ENCODE measurements at places on chromosomes 7 and 10.

- DNase-seq: no peak
Observed at GRCh38 chr7:137403353-137403695, 59.8 kb upstream of the PTN start.

DNA sequence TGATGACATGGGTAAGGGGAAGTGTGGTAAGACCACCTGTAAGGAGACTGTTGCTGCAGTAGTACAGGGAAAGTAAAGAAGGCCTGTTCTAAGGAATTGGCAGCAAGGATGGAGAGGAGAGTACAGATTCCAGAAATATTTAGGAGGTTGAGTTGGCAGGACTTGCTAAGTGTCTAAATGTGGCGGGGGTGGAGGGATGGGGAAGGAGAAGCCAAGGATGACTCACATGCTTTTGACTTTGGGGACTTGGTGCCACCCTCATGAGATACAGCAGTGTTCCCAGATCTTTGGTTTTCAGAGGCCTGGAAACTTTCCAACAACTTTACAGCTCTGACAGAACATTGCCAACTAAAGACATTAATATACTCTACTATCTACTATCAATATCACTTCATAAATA lies 45.4 kb downstream of the CDK6 start:
- no peak for DNase-seq

GRCh38 chr7:23161482-23161881 lies 20.4 kb upstream of the NUP42 start:
- DNase-seq: no peak

DNA sequence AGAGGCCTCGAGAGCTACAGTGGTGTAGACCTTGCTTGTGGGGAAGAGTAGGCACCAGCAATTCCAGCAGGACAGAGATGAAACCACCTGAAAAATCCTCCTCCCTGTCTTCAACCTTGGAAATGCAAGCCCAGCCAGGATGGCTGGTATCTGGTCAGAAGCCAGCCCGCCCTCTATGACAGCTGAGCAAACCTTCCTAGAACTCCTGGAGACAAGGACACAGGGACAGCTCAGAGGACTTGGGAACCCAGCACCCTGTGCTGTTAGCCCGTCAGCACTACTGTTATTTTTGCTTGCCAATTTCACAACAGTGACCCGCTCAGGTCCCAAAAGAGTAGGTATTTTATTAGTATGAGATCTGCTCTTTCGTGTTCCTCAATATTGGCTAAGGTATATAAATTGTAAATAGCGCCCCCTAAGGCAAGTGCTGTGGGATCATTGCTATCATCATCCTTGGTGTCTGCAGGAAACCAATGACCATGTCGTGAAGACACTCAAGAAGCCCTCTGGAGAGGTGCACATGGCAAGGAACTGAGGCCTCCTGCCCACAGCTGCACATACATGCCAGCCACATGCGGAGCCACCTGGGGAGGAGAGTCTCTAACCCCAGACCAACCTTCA lies 156.5 kb upstream of the CHST15 start:
- DNase-seq: peak; percentile 29

DNA sequence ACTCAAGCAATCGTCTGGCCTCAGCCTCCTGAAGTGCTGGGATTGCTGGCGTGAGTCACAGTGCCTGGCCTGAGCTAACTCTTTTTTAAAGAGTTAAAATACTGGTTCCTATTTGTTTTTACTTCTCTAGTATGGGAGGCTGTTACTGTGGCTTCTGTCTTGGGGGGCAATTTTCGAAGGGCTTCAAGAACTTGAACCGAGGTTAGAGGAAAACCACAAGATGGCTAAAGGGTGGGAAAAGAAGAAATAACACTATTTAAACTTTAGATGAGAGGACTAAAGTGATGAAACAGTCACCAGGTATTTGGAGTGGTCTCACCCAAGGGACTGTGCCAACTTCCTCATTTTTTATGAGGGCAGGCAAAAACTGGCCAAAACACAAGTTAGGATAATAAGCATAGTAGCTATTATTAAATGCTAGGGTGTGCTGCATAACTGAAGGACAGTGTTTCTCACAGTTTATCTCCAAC lies 17.8 kb downstream of the MET start:
- DNase-seq: no peak

DNA sequence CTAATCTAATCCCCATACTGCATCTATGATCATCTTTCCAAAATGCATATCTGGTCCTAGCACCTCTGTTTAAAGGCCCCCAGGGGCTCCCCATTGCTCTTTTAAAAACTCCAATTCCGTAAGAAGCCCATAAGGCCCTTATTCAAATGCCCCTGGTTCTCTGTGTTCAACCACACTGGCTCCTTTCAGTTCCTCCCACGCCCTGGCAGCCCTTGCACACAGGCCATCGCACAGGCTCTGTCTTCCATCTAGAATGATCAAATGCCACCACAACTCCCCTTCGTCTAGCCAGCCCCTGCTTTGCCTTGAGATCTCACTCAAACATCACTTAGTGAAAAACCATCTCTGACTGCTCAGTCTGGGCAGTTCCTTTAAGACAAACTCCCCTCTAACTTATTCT lies 112.9 kb upstream of the LYZL2 start:
- peak; percentile 33 for DNase-seq

DNA sequence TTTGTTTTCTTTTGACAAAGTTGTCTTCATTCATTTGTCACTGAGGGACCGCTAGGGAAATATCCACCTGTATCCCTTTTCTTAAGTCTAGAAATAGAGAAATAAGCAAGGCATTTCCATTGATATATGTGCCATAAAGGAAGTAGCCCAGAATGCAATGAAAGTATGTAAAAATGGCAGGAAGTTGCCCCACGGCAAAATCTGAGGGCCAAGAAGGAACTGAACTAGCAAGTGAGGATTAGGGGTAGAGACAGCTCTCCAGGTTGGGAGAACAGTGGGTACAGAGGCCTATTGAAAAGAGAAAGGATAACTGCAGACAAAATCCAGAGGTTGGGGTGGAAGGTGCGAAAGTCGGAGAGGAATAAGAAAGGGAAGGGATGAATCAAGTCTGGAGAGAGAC lies 56.6 kb upstream of the TOMM7 start:
- DNase-seq: peak; percentile 42

- no peak for DNase-seq
Observed at GRCh38 chr7:95324431-95324830, at the start of gene PON1. Gene PON1, minus strand, starts transcription at chr7:95324532. Its CDS starts 57 bp downstream, at chr7:95324475.

GRCh38 chr10:24518411-24518810 lies 205.3 kb downstream of the ARHGAP21 start:
- no peak for DNase-seq

DNA sequence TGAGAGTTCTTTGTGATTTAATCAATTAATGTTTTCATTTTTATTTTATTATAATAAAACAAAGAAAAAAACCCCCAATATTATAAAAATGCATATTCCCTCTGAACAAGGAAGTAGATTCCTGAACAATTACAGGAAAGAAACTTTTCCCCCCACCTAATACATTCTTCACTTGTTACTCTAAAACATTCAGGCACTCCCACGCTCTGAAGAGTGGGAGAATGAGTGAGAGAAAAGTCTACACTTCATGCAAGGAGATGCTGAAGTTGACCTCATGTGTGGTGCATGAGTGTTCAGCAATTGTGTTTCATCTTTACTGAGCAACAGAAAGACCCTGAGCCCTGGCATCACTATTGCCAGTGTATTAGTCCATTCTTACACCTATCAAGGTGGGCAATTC lies 244.2 kb upstream of the IGFBP3 start:
- no peak for DNase-seq

DNA sequence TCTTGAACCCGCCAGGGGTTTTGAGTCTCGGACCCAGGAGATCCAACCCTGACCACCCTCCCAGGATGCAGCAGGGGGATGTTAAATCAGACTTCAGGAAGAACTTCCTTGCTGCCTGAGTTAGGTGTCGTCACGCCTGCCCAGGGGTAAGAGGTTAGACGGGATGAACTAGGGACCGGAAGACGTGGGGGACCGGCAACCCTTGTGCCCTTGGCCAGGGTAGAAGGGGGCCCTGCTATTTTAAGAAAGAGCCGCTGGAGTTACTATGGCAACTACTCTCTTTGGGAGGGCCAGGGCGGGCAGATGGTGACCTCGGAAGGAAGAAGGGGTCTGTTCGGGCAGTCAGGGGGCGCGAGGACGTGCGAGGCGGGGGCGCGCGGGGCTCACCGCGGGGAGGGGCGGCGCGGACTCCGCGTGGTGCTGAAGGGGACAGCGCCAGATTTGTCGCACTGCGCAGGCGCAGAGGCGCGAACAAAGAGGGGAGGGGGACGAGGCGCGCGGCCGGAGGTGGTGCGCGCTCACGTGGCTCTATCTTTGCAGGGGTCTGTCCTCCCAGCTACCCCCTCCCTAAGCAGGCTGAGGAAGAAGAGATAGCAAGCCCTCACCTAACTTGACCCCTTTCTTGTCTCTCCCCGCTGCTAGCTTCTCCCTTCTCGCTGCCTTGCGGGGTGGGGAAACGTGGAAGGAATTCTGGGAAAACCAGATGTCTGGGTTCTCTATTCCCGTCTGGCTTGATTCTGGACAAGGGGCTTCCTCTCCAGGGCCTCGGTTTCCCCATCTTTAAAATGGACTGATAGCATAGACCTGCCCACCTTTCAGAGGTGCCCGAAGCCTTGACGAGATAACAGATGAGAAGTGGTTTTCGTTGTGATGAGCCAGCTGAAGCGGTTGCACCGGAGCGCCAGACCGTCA lies 940 bp upstream of the PSD start:
- no peak for DNase-seq

- no peak for DNase-seq
Observed at GRCh38 chr7:495761-496321, 23.8 kb downstream of the PDGFA start.

DNA sequence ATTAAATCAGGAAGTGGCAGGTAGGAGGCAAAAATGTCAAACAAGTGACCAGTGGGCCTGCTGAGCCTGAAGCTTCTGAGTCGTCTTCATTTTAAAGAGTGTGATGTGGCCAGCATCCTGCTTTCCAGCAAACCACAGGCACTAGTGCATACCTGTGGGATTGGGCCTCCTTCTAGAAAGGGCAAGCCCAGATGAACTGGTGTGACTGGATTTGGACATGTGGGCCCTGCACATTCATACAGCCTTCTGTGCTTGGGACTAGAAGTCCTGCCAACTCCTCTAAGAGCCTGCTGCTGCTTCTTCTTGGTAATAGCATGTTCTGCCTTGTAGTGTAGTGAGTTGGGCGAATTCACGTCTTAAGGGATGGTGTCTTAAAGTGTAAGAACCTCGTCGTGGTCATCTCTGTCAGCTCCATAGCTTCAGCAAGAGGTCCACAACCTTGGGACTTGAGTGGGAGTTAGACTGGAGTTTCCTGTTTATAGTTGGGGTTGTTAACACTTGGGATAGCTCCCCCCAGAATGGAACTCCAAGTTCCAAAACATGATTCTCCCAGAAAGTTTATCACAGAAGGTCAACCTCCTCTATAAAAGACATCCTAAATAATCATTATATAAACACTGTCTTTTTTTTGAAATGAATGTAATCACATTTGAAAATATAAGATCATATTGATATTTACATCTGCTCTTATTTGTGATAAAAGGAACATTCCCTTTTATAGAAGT lies 11.2 kb downstream of the BMPER start:
- DNase-seq: no peak
